Effector memory CD4-positive, alpha-beta T cell (primary cell): ENCODE measurements at places on chromosomes 3 and 15.

DNA sequence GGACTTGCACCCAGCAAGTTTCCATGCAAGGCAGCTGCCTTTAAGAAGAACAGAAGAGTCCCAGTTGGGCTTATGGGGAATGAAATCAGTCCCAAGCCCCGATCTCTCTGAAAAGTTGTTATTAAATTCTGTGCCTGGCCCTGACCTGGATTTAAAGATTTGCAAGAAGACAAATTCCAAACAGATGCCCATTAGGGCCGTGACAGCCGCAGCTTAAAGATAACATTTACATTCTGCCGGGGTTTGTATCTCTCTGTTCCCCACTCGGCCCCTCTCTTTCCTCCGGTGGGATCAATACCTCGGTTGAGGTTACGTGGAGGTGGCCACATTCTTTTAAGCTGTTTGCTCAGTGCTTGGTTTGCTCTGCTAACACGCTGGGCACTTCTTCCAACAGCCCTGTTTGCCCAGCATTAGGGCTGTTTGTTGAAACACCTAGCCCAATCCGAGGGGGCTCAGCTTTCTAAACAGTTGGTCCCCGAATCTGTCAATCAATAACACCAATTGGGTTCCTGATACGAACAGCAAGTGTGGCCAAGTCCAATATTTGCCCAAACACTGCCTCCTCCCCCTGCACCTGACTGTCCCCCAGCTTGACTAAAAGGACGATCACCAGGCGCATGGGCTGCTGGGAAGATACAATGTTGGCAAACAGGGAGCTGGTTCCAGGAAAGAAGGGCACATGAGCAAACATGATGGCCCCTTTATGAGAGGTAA is 108.6 kb downstream of the RPLP1 start:
- DNase-seq: no peak

DNA sequence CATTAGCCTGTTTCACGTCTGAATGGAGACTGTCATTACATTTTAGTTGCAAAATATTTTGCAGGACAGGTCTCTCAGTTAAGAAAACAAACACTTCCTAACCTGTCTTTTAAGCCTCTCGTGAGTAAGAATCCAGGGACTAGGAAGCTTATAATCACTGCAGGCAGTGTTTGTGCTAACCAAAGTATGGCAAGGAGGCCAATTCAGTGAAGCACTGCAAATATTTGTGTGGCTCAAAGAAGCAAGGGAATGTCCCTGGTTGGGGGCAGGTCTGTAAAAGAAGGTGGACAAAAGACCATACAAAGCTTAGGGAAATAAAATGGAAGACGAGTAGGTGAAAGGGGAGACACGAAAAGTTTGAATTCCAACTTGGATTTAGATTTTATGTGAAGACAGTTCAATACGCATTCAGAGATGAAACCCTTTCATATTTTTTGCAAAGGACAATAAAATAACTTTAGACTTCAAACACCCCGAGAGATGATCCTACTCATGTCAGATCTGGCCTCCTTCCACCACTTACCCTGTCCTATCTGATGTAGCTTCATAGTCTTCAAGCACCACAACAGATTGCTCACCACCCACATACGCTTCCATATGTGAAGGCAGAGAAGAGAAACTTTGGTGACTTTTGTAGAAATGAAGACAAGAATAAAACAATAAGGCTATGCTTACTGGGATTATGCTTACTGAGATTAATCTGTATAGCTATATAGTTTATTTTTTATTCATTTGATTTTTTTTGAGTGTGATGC is 240.9 kb downstream of the TUSC7 start:
- DNase-seq: no peak

DNA sequence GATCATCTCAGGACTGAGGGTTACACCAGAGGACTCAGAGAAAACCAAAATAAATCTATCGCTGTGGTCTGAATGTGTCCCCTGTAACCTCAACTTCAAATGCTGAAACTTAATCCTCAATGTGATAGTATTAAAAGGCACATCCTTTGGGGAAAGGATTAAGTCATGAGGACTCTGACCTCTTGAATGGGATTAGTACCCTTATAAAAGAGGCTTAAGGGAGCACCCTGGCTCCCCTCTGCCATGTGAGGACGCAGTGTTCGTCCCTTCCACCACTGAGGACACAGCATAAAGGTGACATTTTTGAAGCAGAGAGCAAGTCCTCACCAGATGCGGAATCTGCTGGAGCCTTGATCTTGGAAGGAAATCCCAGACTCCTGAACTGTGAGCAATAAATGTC is 39.5 kb downstream of the SRPRB start:
- DNase-seq: no peak

GRCh38 chr3:122794779-122795673 is at the start of gene SLC49A4:
TSS of gene SLC49A4 (plus strand) at chr3:122795069. CDS start at chr3:122795193, 124 bp downstream.
- peak; percentile 66 for DNase-seq

- DNase-seq: no peak
These were observed 58.4 kb downstream of the TP63 start for GRCh38 chr3:189689625-189690024.
